ENCODE measurements at places on chromosomes 2 and 18.

GRCh38 chr18:52070291-52070756, 269.7 kb upstream of the DCC start:
- no peak for DNase-seq

DNA sequence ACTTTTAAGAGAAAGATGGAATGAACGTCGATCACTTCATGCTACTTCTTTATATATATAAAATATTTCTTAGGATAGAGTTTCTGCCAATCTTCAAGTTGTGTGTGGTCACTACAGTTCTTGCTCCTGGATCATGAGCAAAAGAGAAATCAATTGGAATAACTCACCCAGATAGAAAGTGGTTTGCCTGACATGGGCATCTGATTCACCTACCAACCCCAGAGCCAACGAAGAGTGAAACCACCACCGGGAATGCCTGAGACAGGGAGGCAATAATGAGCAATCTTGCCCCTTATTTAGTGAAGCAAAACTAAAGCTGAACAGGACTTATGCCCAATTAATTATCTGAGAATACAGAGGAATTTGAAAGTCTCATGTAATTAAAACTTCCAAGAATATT, 250.2 kb upstream of the REG3G start:
- DNase-seq, result no peak

- no peak for DNase-seq
These were observed 136.7 kb downstream of the DDX1 start for GRCh38 chr2:15728245-15728938.

DNA sequence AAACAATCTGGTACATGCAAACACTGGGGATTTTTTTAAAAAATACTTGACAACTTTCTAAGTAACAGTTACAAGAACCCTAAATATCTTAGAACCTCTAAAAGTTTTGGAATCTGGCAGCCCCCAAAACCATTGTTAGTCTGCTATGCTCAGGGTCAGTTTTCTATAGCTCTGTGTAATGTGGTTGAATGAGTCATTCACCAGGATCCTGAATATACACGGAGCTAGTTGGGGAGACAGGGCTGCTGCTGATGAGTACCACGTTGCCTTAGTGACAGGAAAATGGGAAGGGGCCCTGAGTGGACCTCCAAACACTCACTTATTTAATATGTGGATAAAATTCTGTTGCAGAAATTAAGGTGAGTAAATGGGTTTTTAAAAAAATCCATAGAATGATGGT, 36.9 kb upstream of the TANC1 start:
- no peak for DNase-seq

DNA sequence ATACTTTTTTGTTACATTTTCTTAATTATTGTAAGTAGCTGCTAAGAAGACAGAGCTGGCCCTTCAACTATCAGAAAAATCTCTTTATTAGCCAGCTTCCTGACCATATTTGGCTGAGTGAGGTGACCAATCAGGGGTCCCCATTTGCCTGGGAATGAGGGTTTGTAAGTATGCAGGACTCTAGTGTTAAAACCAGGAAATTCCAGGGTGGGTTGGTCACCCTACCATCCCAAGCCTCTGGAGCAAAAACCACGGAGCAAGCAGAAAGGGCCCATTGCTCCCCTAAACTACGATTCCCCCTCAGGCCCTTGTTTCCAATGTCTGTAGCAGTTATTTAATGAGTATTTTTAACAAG, 165.6 kb upstream of the NCKAP5 start:
- no peak for DNase-seq

DNA sequence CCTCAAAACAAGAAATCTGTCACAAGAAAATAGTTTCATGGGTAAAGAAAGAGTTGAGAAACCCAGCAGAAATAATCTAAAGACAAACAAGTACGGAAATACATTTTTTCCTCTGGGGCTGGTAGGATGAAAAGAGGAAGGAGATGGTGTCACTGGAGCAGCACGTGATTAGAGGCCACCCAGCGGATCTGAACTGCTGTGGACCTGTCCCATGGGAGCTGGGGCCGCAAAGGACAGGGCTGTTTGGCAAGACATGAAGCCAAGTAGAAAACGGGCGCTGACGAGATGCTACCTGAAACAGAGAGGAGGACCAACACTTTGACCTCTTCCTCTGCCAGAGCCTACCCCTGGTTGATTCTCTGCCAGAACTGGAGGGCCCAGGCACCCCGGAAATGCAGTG, 295.4 kb upstream of the ATP5MC3 start:
- DNase-seq, result no peak

- no peak for DNase-seq
These were observed 123.6 kb downstream of the ZEB2 start for GRCh38 chr2:144396318-144396717.

GRCh38 chr2:159960414-159960813, 102.0 kb downstream of the PLA2R1 start:
- no peak for DNase-seq

- no peak for DNase-seq
These were observed 332.9 kb downstream of the EIPR1 start for GRCh38 chr2:3044587-3045317.

DNA sequence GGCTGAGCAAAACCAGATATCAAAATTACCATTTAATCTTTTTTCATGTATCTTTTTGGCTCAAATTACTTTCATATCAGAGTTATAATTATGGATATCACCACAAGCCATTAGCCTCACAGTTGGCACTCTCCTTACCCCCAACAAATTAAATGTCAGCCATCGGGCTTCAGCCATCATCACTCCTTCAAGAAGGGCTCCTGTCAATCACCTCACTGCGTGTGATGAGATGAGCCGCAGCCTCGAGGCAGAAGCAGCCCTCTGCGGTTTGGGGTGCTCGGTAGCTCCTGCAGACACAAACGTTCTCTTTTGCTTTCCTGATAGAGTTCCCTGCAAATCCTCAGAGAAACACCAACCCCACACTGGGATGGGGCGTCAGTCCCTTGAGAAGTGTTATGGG, 94.1 kb downstream of the DNER start:
- no peak for DNase-seq

DNA sequence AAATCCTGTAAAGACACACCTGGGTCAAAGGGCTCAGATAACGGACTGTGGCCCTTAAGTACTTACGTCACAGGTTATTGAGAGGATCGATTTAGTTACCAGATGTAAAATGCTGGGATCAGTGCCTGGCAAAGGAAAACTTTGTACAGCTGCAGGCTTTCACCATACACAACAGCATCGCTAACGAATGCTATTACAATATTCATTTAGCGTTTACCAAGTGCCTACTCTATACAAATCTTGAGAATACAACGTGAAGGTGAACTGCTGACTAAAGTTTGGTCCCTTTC, 619 bp upstream of the MSH6 start:
- DNase-seq, result no peak

GRCh38 chr18:37553633-37554398, 11.8 kb downstream of the CELF4 start:
- no peak for DNase-seq

- no peak for DNase-seq
These were observed 46.4 kb downstream of the TEX51 start for GRCh38 chr2:126945118-126945517.

DNA sequence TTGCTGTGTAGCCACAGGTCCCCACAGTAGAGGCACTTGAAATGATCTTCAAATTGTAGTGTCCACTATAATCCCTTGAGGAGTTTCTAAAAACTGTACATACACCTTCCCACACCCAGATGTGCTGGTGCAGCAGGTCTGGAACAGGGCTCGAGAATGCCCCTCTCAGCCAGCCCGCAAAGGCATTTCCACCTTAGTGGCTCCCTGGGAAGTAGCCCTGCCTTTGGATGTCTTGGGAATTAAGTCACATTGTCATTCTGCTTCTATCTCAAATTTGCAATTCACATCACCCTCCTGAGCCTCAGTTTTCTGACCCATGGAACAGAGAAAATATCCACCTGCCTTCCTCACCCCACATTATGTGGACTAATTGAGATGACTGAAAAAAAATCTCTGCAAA, 44.3 kb upstream of the TCF7L1 start:
- DNase-seq, result no peak

- no peak for DNase-seq
These were observed 179.9 kb upstream of the HS6ST1 start for GRCh38 chr2:128498589-128498988.

GRCh38 chr18:13471198-13471845, 252.8 kb downstream of the LDLRAD4 start:
- DNase-seq, result no peak

GRCh38 chr2:150339951-150340350, 147.5 kb downstream of the RND3 start:
- peak; percentile 7 for DNase-seq

DNA sequence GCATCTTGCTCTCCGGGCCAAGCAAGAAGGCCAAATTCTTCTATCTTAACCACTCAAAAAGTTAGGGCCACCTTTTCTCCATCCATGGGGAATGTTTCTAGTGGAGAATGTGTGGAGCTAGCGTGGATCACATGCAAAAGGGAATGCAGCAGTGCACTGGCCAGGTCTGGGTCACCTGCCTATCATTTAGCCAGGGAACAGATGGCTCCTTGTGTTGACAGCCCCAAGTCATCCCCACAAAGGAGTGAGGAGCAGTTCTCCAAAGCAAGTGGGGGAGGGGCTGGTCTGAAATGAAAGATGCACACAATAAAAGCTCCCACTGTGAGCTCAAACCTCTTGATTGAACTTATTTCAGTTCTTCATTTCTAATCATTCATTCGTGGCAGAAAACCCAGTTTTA, 19.1 kb downstream of the EPB41L3 start:
- no peak for DNase-seq

- DNase-seq, result no peak
These were observed 1.0 kb upstream of the STRN start for GRCh38 chr2:36967236-36967876.

DNA sequence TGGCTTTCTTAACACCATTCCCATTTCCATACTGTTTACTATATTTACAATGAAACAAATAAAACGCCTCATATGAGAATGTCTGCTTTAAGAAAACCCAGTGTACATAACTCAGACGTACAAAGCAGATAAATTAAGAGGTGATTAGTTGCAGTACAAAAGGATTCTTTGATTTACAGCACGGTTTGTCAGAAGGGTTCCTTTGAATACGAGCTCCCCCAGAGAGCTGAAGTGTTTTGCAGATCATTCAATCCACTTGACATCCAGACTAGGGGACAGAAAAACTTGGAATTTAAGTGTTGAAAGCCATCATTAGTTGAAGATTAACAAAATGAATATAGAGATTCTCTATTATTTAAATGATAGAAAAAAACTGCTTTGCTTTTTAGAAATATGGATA, 72.5 kb downstream of the RAPGEF4 start:
- DNase-seq, result no peak

GRCh38 chr2:238162846-238163441, 4.2 kb downstream of the ERFE start:
- no peak for DNase-seq

DNA sequence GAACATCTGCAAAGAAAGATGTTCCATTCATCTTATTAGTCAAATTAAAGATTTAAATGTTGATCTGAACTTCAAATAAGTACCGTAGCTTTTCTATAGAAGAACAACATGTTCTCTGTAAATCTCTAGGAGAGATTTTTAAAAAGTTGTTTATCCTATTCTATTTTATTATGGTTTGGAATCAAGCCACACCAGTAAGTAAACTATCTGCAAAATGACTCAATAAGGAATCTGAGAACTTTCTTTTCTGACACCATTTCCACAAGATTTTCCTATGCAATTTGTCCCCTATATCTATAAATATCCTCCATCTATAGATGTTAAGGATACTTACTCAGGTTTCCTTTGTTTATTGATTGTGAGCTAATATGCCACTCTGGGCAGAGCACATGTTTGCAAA, 736.6 kb downstream of the CBLN2 start:
- no peak for DNase-seq

- no peak for DNase-seq
These were observed 179.1 kb upstream of the CCDC68 start for GRCh38 chr18:55138401-55138800.

GRCh38 chr2:179861416-179862067, at the start of gene ZNF385B:
Gene ZNF385B (minus strand): TSS chr2:179861612.
- no peak for DNase-seq

DNA sequence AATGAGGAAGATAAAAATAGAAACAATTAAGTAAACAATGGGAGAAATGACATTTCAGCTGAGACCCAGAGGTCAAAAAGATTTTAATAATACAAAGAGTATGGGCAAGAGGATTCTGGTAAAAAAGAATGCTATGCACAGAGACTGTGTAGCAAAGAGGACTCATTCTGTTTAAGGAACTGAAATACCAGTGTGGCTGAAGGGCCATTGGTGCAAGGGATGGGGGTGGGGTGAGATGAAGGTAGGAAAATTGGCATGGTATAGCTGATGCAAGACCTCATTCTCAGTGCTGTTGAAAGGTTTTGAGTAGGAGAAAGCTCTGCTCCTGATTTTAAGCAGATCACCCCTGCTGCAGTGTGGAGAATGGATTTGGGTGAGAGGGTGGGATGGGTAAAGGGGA, 10.8 kb downstream of the GALNT1 start:
- no peak for DNase-seq

DNA sequence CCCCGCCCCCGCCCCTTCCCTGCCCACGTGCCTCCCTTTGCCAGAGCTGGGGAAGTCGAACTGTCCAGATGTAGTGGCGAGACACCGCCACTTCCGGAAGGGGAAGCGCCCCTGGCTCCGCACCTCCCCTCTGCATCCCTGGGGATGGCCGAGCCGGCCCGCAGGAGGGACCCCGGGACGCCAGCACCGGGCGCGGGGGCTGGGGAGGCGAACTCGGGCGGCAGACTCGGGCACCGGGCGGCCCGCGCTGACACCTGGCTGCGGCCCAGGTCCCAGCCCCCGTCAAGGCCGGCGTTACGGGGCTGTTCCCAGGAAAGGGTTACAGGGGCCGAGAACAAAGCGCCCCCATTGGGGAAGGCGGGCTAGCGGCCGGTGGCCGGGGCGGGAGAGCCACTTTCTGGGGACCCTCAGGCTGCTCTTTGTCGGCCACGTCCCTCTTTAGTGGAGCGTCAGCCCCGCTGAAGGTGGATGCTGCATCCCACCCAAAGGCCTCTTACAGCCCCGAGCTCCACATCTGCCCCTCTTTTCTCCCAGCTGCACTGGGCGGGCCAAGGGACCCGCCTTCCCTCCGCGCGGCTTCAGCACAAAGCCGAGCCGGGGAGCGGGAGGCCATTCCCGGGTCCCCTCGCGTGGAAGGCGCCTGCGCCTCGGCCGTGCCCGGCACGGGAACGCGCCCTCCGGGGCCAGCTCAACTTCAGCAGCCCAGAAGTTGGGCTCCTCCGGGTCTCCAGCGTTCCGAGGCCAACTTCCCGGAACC, 1.3 kb downstream of the SDC1 start:
- DNase-seq, result no peak

DNA sequence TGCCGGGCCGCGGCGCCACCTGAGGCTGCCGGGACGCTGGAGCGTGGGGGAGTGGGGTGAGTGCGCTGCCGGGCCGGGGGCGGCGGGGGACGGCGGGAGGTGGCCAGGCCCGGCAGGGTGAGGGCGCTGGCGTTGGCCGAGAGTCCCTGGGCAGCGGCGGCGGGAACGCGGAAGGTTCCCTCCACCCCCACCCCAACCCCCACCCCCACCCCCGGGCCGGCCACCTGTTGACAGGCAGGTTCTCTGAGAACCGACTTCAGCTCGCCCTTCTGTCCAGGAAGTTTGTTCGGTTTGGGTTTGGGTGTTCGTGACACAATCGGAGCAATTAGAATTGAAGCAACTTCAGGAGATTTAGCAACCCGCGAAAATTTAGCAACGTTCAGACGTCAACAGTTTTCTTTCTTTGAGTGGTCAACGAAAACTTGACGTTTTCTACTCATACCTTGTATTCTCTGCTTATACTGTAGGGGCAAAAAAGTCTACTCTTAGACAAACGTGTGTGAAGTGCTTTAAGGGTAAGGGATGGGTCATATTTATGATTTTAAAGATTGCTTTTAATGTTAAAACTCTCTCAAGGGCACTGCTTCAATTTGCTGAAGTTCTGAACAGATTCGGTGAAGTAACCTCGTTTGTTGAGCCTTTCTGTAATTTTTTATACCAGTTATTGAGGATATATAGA, 9.3 kb downstream of the OTX1 start:
- no peak for DNase-seq

All from urinary bladder (tissue), 4 donors.